A549 treated with Hydrocortisone at 1 μM for 4 hours (cell line): ENCODE measurements at places on chromosomes 11 and 22. TPM values are rescaled to one million over a fixed set of nuclear protein-coding genes. Genes with fewer than 3 reads are reported as not detected.

The PHLDB1 gene
- total RNA-seq: 7.3 to 11.2 TPM (median 8.5 TPM) in 5 replicates

The MMP3 gene
- 0.12 TPM in 1 of 5 replicates, not detected in the others for total RNA-seq

The ST13 gene
- 162 to 187 TPM (median 164 TPM) in 5 replicates for total RNA-seq

The DLG2 gene
- total RNA-seq: 0.14 to 0.23 TPM (median 0.20 TPM) in 5 replicates

The RAB39A gene
- total RNA-seq: 0.18 to 0.61 TPM (median 0.43 TPM) in 5 replicates

The RAC2 gene
- total RNA-seq: 0.09 to 0.25 TPM (median 0.21 TPM) in 5 replicates

The DEUP1 gene
- total RNA-seq: 0.05 TPM in 1 of 5 replicates, not detected in the others

The KBTBD3 gene
- total RNA-seq: 0.74 to 1.6 TPM (median 1.4 TPM) in 5 replicates

The PLAAT3 gene
- total RNA-seq: 50.7 to 72.3 TPM (median 65.6 TPM) in 5 replicates

The OR51M1 gene
- total RNA-seq: not detected in 5 replicates

The SLN gene
- 1.1 to 2.4 TPM (median 1.6 TPM) in 5 replicates for total RNA-seq

The SLC1A2 gene
- total RNA-seq: 0.01 to 0.14 TPM (median 0.06 TPM) in 5 replicates

The P2RX3 gene
- 0.07 to 0.32 TPM (median 0.23 TPM) in 5 replicates for total RNA-seq

The BMAL1 gene
- total RNA-seq: 5.3 to 7.3 TPM (median 6.7 TPM) in 5 replicates

The CCDC117 gene
- total RNA-seq: 8.2 to 12.9 TPM (median 10.0 TPM) in 5 replicates

The F2 gene
- total RNA-seq: 1.7 to 3.3 TPM (median 2.3 TPM) in 5 replicates

The GTPBP1 gene
- 6.9 to 9.8 TPM (median 8.7 TPM) in 5 replicates for total RNA-seq

The HBE1 gene
- total RNA-seq: 0.16 TPM in 1 of 5 replicates, not detected in the others

The CRYBB3 gene
- not detected in 5 replicates for total RNA-seq

The HBB gene
- not detected in 5 replicates for total RNA-seq

The RAG1 gene
- 0.14 to 0.63 TPM (median 0.25 TPM) in 5 replicates for total RNA-seq

The KRTAP5-10 gene
- not detected in 5 replicates for total RNA-seq

The GRM5 gene
- 0.01 TPM in 1 of 5 replicates, not detected in the others for total RNA-seq

The LIMK2 gene
- 6.9 to 8.5 TPM (median 7.2 TPM) in 5 replicates for total RNA-seq

The OR5A1 gene
- not detected in 5 replicates for total RNA-seq

The SLC25A45 gene
- 13.4 to 14.8 TPM (median 14.2 TPM) in 5 replicates for total RNA-seq

The APOL4 gene
- total RNA-seq: 0.03 TPM in 1 of 5 replicates, not detected in the others

The AGBL2 gene
- 0.64 to 1.4 TPM (median 1.1 TPM) in 5 replicates for total RNA-seq

The ADAMTS8 gene
- 1.2 to 1.7 TPM (median 1.4 TPM) in 5 replicates for total RNA-seq
